ENCODE measurements at places on chromosomes 5 and 9.

GRCh38 chr5:1111241-1111726 is 579 bp downstream of the SLC12A7 start:
- no peak for DNase-seq

- no peak for DNase-seq
Observed at GRCh38 chr9:34475097-34475496, 16.5 kb downstream of the DNAI1 start.

- DNase-seq, result no peak
Observed at GRCh38 chr9:136784249-136784996, 6.7 kb upstream of the TMEM141 start.

GRCh38 chr5:172642926-172643871 is 2.1 kb downstream of the NEURL1B start:
- DNase-seq, result no peak

GRCh38 chr9:101054657-101055056 is 26.1 kb downstream of the PLPPR1 start:
- DNase-seq, result no peak
